ENCODE measurements at places on chromosomes 1 and 21.
A peak's percentile ranks its signal among the peaks of the same experiment; 100 is the strongest.

- H3K4me1 ChIP-seq = peaks cover 67% of the 10 kb centered on the region
- peak overlapping the region; percentile 41 for H3K27ac ChIP-seq
- no peaks in the 10 kb centered on the region for H3K27me3 ChIP-seq
- no peak overlapping the region for H3K4me3 ChIP-seq
- no peaks in the 10 kb centered on the region for H3K36me3 ChIP-seq
Observed at GRCh38 chr1:31749785-31750735, 14.1 kb downstream of the ADGRB2 start.

DNA sequence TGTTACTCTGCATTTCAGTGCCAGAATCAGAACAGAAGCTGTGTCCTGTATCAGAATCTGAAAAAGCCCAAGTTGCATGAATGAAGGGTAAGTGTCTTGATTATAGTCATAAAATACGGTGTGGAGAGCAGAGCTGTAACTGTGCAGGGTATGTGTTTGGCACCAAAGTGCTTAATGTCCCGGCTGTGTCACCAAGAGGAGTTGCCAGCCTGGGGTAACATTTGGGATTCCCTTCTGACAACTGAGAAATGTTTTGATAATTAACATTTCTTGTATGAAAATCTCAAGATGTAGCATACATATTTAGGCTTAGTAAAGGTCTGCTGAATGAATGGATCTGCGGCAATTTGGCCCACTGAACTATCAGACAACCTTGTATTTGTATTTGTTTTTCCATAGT is 33.3 kb downstream of the AKNAD1 start:
- DNase-seq = no peak
- H3K27me3 ChIP-seq = no peaks in the 10 kb centered on the region
- no peak overlapping the region for H3K4me3 ChIP-seq
- no peak overlapping the region for H3K27ac ChIP-seq
- peaks cover 2% of the 10 kb centered on the region for H3K36me3 ChIP-seq

DNA sequence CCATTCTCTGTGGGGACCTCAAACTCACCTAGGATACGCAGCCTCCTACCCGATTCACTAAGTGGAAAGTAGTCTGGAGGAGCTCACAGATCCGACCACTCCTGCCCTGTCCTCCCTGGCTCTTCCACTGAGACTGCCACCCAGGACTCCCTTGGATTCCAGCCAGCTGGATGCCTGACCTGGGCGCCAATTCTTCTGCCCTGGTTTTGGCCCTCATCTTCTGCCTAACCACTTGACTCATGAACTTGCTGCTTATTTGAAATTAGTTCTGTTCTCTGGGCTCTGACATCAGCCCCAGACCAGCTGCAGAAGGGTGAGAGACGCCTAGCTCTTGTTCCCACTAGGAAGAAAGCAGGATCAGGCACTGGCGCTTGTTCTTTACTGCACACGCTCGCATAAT is 48.9 kb downstream of the SLC35D1 start:
- DNase-seq = no peak
- H3K4me3 ChIP-seq = no peak overlapping the region
- no peak overlapping the region for H3K27ac ChIP-seq
- peaks cover 21% of the 10 kb centered on the region for H3K36me3 ChIP-seq

GRCh38 chr1:107883562-107883961 is 81.4 kb downstream of the VAV3 start:
- H3K4me3 ChIP-seq = no peak overlapping the region
- peaks cover 11% of the 10 kb centered on the region for H3K27me3 ChIP-seq
- no peaks in the 10 kb centered on the region for H3K4me1 ChIP-seq
- H3K36me3 ChIP-seq = no peaks in the 10 kb centered on the region
- no peak overlapping the region for H3K27ac ChIP-seq

- H3K4me1 ChIP-seq = peaks cover 13% of the 10 kb centered on the region
- H3K27me3 ChIP-seq = no peaks in the 10 kb centered on the region
- no peak for DNase-seq
- peaks cover 3% of the 10 kb centered on the region for H3K36me3 ChIP-seq
- H3K4me3 ChIP-seq = no peak overlapping the region
Observed at GRCh38 chr1:61104220-61104671, 21.9 kb downstream of the NFIA start.

Measured in chondrocyte (in vitro differentiated cells).